Cardiac fibroblast (primary cell): ENCODE measurements at places on chromosomes 5 and 9.

DNA sequence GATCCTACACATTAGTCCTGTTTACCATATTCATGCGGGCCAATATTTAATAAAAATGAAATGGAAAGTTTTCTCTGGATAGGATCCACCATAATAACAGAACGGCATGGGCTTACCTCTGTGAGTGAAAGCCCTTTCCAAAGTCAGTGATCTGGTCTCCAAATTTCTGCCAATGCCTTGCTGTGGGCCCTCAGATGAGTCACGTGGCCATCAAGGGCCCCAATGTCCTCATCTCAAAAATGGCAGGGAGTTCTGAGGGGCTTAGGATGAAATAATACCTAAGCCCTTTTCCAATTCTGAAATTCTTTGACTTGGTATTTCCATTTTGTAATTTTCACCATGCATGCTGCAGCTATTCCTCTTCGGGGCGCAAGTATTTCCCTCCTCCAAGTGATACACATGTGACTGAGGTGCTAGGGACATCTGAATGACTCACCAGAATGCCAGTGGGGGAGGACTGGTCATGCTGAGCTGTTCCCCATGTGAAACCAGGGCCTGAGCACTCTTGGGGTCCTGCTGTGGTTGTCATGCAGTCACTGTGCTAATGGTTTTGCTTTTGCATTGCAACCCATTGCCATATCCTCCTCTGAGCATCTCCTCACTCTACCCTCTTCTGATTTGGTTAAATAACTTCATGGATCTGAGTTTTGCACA is 35.0 kb downstream of the ITK start:
- DNase-seq, result no peak

DNA sequence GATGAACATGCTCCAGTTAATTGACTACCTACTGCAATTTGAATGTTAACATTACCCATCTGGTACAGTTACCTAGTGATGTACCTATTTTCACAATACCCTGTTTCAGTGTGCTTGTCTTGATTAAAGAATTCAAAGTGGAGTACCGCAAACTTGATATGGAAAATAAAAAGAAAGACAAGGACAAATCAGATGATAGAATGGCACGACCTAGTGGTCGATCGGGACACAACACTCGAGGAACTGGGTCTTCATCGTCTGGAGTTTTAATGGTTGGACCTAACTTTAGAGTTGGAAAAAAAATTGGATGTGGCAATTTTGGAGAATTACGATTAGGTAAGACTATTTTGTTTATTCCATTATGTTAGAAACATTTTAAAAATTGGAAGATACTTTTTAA is 33.5 kb downstream of the CSNK1G3 start:
- DNase-seq, result peak; percentile 60

DNA sequence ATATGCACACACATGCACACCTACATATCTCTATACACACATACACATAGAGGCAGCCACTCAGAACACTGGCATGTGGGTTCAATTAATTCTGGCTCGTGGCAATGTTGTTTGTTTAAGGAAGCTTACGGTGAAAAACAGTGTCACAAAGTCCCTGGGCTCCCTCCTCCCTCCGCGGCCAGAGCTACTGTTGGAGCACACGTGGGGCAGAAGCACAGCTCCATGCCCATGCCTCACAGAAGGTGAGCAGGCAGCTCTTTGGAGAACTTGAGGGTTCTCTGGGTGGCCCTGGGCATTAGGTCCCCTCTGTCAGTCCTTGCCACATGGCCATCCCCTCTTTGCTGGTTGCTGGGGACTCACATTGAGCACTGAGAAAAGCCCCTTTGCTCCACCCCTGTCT is 107.5 kb downstream of the GADD45G start:
- no peak for DNase-seq

DNA sequence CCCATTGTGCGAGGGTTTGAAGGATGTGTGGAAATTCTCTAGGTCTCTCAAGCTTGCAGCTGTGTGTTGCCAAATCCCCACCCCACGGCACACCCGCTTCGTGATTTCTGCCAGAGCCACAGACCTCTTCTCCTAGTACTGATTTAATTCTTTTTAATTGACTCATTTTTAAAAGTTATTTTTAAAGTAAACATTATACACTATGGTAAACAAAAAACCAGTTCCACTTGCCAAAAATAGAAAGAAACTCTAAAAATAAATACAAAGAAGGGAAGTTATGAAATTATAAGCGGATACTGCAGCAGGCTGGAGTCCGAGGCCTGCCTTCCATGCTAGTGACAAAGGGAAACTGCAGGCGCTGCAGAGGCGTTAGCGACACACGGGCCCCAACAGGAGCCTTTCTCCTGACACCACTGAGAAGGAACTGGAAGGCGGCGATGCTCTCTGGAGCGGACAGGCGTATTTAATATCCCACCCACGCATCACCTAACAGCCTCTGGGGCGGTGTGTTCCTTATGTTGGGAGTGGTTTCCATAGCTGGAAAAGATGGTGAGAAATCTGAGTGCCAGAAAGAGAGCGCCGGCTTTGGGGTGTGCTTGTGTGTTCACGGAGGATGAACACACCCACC is 122.5 kb downstream of the COL23A1 start:
- peak; percentile 35 for DNase-seq

DNA sequence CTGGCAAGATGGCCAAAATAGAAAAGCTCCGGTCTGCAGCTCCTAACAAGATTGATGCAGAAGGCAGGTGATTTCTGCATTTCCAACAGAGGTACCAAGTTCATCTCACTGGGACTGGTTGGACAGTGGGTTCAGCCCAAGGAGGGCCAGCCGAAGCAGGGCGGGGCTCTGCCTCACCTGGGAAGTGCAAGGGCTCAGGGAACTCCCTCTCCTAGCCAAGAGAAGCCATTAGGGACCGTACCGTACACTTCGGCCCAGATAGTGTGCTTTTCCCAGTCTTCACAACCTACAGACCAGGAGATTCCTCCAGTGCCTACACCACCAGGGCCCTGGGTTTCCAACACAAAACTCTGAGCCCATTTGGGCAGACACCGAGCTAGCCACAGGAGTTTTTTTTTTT is 277.8 kb downstream of the SLCO4C1 start:
- DNase-seq, result no peak

DNA sequence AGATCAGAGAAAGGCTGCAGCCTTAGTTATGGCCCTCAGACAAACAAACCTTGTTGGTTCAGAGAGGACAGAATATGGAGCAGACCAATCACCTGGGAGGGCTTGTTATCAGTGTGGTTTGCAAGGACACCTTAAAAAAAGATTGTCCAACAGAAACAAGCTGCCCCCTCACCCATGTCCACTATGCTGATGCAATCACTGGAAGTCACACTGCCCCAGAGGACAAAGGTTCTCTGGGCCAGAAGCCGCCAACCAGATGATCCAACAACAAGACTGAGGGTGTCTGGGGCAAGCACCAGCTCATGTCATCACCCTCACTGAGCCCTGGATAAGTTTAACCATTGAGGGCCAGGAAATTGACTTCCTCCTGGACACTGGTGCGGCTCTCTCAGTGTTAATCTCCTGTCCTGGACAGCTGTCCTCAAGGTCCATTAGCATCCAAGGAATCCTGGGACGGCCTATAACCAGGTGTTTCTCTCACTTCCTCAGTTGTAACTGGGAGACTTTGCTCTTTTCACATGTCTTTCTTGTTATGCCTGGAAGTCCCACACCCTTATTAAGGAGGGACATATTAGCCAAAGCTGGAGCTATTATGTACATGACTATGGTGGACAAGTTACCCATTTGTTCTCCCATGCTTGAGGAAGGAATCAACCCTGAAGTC is 36.9 kb upstream of the TBCA start:
- no peak for DNase-seq

- DNase-seq, result peak; percentile 91
Observed at GRCh38 chr5:128271859-128272464, 188.4 kb downstream of the SLC12A2 start.

- no peak for DNase-seq
Observed at GRCh38 chr9:131043087-131043486, 34.1 kb downstream of the LAMC3 start.

DNA sequence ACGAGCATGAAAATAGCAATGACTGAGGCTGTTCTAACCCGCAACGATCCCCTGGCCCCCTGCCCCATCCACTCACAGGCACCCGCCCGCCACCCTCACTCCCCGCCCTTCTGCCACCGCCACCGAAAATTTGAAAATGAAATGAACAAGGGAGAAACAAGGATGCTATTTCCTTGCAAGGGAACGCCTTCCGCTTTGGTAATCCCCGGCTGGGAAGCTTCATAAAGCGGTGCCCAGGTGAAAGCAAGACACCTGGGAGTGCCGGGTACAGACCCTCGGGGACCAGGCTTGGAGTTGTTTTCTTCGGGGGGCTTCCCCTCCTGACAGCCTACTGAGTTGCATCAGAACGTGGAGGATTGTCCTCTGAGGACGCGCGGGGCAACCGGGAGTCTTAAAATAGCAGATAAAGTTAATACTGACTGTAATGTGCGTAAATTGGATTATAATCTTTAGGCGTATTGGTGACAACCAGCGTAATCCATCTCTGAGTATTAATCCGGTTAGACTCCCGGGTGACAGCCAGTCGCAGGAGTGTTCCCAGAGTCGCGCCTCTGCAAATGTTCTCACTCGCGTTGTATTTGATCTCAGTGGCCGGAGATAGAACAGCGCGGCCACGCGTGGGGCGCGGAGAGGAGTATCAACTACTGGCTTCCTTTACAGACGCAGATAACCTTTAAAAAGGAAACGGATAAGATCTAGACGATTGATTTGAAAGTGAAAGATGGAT is 885 bp upstream of the MLLT3 start:
- no peak for DNase-seq

DNA sequence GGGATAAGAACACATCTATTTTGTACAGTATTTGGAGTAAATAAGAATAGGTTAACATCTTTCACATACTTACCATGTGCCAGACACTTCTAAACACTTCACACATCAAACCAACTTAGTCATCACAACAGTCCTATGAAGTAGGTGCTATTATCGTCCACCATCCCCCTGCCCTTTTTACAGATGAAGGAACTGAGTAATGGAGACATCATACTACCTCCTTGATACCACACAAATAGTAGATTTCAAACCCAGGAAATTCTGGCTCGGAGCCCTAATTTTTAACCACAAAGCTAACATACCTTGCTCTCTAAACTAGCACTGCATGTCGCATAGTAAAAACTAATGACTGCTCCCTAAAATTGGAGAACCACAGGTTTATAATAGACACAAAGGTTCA is 4.2 kb upstream of the ZNF366 start:
- no peak for DNase-seq

- DNase-seq, result no peak
Observed at GRCh38 chr5:113652161-113652560, 138.7 kb downstream of the YTHDC2 start.

- DNase-seq, result peak; percentile 70
Observed at GRCh38 chr5:119022017-119022745, 33.8 kb upstream of the DTWD2 start.

GRCh38 chr9:31519011-31519410 is 865.4 kb upstream of the ACO1 start:
- no peak for DNase-seq

- DNase-seq, result no peak
Observed at GRCh38 chr5:16502866-16503265, 37.3 kb upstream of the ZNF622 start.

DNA sequence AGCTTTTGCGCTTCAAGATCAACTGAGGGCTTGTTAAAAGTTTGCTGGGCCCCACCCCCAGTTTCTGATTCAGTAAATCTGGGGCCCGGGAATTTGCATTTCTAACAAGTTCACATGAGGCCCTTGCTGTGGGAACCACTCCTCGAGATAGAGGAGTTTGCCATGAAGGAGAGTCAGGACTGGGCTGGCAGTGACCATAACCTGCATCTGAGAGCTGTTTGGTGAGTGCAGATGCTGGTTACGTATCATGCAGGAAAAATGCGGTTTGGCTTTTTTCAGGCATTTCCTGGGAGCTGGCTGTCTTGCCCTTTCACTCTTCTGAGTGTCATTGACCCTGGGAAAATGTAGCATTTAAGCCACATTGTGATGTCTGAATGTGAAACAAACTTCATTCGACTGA is 9.4 kb upstream of the ANGPTL2 start:
- DNase-seq, result peak; percentile 65

- peak; percentile 69 for DNase-seq
Observed at GRCh38 chr5:83583859-83584258, 112.3 kb downstream of the VCAN start.

GRCh38 chr9:132424857-132425674 is 15.1 kb downstream of the CFAP77 start:
- no peak for DNase-seq

GRCh38 chr9:93826209-93826608 is 128.9 kb downstream of the BARX1 start:
- DNase-seq, result no peak

GRCh38 chr5:151471276-151471675 is 23.9 kb downstream of the SLC36A1 start:
- DNase-seq, result no peak

DNA sequence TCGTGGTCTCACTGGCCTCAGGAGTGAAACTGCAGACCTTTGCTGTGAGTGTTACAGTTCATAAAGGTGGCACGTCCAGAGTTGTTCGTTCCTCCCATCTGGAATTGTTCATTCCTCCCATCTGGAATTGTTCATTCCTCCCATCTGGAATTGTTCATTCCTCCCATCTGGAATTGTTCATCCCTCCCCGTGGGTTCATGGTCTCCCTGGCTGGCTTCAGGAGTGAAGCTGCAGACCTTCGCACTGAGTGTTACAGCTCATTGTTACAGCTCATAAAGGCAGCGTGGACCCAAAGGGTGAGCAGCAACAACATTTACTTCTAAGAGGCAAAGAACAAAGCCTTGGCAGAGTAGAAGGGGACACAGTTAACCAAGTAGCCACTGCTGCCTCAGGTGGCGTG is 69.1 kb downstream of the GCNT1 start:
- DNase-seq, result no peak

DNA sequence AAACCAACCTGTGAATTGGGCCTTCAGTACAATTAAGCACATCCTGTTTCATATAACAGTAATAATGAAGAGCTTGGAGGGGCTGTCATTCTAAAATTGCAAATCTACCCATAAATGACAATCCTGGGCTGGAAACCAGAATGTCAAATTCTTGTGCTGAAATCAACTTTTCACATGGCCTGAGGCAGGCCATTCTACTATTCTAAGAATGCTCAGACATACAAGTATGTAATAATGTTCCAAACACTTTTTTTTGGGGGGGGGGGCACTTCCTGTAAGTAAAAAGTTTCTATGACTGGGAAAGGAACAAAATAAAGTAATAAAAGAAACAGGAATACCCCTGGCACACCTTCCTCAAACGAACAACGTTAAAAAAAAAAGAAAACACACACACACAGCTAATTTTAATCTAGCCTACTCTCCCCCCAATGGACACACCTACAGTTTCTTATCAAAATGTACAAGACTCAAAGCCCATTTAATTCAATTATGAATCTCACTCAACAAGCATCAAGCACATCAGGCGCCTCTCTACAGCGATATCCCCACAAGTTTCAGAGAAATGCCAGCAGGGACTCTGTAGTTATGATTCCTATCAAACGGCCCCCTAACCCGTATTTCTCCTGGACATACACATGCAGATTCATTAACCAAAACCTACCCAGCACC is 1.4 kb downstream of the ETF1 start:
- DNase-seq, result no peak
